GM12864 (cell line): ENCODE measurements at places on chromosomes 1 and 21.
A peak's percentile ranks its signal among the peaks of the same experiment; 100 is the strongest.

GRCh38 chr1:156705321-156705917 is at the start of gene CRABP2:
Gene CRABP2, minus strand, starts transcription at chr1:156705583. Its CDS starts 137 bp downstream, at chr1:156705446.
- DNase-seq: no peak

DNA sequence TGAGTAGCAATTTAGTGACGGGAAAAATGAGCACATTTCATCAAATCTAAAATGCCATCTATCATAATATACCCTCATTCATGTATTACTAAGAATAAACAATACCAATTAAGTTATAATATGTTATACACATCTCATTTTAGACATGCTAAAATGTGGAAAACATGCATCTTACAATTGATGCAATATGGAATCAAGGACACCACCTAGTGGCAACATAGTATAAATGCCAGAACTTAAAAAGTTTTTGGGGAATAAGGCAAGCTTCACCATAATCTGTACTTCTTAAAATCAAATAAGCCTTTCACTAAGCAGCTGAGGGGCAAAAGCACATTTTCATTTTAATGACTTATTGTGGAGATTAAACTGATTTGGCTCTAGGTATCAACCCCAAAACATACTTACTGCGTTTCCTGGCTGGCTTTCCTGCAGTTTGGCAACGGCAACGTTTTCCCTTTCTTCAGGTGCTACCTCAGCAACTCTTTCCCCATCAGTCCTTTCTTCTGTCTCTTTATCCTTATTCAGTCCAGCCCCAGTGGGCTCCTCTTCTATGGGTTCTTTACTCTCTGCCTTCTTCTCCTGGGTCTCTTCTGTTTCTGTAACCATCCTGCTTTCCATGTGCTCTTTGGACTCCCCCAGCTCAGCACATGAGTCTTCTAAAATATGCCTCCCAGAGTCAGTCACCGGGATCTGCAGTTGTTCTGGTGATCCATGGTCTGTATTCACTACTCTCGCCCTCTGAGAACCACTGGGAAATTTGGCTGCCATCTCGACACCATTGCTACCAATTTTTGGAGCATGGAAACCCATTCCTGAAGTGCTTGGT is 11.4 kb downstream of the SDE2 start:
- DNase-seq: no peak

DNA sequence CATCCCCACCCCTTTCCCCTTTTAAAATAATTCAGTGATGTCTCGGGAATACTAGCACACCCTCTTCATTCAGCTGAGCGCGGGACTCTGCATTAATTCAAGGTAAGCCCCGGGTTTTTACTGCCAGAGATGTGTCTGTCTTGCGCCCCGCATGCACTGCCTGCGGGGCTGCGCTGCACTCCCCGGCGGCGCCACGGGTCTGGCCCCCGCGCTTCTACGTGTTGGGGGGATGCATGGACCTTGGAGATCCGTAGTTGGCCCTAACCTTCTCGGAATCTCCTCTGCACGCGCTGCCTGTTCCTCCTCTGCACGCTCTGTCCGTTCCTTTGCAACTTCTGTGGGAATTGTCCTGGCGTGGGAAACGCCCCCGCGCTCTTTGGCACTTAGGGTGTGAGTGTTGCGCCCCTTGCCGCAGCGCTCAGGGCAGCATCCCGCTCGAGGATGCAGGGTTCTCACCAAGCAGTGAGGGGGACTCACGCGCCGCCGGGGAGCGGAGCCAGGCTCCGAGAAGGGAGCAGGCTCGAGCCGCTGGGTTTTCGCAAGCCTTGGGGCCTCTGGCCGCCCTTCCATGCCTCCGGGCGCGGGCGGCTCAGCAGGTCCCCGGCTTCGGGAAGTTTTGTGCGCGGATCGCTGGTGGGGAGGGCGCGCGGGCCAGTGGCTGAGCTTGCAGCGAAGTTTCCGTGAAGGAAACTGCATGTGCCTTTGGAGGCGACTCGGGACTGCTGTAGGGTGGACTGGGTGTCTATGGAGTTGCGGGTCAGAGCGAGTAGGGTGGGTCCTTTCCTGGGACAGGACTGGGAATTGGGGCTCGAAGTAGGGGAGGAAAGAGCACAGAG is 165.1 kb upstream of the CACNA1E start:
- DNase-seq: no peak

GRCh38 chr1:2044510-2045319 is 5.5 kb upstream of the PRKCZ start:
- DNase-seq: no peak

DNA sequence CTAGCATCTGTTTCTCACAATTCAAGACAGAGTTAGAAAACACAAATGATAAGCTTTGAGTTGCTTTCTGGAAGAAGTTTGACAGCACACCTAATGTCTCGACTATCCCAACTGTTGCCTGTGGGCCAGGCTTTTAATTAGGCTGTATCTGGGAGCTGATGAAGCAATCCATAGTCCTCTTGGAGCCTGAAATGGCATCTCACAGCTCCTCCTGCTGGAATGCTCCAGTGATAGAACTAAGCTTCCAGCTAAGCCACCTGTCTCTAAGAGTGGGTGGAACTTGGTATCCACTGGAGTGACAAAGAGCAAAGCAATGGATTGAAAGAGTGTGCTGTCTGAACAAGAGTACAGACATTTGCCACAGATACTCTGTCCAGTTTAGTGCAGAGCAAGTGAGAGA is 605.3 kb upstream of the NR5A2 start:
- no peak for DNase-seq

GRCh38 chr1:112027696-112028095 is 38.2 kb upstream of the KCND3 start:
- no peak for DNase-seq

GRCh38 chr21:29334717-29335428 is 36.2 kb downstream of the BACH1 start:
- no peak for DNase-seq

DNA sequence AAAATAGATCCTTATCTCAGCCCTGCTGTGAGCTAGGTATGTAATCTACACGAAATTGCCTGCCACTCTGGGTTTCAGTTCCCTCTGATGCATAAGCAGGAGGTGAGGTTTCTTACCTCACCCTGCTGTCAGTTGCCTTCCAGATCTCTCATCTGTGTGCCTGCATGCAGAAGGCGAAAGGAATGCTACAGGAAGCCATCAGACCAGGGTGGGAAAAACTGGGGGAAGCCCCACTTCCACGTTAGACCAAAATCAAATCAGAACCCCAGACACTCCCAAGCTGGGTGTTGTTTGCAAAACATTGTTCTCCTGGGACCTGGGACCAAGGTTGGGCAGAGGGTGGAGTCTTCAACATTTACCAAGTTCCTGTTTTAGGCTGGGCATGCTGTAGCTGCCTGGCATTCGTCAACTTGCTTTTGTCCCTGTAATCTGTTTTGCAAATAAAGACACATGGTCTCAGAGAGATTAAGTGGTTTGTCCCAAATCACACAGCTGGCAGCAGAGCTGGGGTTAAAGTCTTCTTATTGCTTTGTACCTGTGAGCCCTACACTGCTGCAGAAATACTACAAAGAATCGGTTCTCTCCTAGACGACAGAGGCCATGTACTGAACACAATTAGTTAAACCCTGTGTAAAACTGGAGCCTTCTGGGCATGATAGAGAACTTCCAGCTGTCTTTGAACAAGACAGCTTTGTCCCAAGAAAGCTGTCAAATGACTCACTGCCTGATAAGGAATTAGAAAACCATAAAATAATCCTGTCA is 389.7 kb upstream of the RUNX1 start:
- peak; percentile 29 for DNase-seq

- no peak for DNase-seq
Measured at GRCh38 chr1:200035397-200035955, 8.0 kb downstream of the NR5A2 start.

GRCh38 chr1:3827813-3828307 is 29.2 kb downstream of the CEP104 start:
- no peak for DNase-seq

- DNase-seq: no peak
Measured at GRCh38 chr1:41282679-41283317, 40.7 kb upstream of the SCMH1 start.

GRCh38 chr1:37725851-37726613 is 33.7 kb downstream of the CDCA8 start:
- DNase-seq: no peak

DNA sequence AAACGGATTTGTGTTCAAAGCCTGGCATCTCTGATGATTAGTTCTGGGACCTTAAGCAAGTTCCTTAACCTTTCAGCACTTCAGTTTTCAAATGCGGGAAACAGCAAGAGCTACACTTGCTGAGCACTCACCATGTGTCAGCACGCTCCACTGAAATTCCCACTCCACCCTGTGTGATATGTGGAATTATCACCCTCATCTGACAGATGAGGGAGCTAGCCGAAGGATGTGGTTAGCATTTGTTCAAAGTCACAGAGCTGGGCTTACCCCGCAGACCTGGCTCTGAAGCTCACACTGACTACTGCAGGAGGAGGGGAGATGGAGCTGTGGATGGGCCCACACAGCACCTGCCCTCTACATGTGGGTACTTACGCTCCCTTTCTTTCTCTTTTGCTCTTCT is 29.1 kb downstream of the IL12RB2 start:
- no peak for DNase-seq

DNA sequence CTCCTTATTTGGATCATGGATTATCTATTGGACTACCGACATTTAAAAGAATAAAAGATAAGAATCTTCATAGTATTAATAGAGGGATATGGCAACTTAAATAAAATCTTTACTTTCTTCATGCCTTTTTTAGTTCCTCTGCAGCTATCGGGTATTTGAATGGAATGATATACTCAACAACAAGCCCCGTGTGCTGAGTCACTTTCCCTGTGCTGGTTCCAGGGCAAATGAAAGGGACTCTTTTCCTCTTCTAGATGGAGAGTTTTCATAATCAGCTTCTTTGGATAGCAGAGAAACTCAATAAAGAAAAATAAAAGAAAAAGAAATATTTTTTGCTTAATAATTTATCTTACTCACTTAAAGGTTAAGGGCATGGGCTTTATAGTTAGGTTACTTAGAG is 213.7 kb downstream of the LRRC40 start:
- no peak for DNase-seq

GRCh38 chr1:107643766-107644165 is 321.2 kb downstream of the VAV3 start:
- DNase-seq: no peak

DNA sequence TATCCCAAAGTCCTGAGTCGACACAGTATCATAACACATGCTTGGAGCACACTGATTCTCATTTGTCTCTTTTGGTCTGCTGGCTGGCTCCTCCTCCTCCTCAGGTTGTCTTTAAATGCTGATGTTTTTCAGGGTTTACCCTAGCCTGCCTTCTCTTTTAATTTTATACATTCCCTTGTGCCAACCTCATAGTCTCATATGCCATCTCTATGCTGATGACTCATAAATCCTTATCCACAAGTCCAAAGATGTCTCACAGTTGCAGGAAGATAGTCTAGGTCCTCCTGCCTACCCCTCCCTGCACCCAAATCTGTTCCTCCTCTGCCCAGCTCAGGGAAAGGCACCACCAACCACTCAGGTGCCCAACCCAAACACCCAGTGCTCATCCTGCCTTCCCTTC is 108.3 kb downstream of the SIPA1L2 start:
- no peak for DNase-seq

- no peak for DNase-seq
Measured at GRCh38 chr1:187034501-187034900, 205.8 kb downstream of the PLA2G4A start.

DNA sequence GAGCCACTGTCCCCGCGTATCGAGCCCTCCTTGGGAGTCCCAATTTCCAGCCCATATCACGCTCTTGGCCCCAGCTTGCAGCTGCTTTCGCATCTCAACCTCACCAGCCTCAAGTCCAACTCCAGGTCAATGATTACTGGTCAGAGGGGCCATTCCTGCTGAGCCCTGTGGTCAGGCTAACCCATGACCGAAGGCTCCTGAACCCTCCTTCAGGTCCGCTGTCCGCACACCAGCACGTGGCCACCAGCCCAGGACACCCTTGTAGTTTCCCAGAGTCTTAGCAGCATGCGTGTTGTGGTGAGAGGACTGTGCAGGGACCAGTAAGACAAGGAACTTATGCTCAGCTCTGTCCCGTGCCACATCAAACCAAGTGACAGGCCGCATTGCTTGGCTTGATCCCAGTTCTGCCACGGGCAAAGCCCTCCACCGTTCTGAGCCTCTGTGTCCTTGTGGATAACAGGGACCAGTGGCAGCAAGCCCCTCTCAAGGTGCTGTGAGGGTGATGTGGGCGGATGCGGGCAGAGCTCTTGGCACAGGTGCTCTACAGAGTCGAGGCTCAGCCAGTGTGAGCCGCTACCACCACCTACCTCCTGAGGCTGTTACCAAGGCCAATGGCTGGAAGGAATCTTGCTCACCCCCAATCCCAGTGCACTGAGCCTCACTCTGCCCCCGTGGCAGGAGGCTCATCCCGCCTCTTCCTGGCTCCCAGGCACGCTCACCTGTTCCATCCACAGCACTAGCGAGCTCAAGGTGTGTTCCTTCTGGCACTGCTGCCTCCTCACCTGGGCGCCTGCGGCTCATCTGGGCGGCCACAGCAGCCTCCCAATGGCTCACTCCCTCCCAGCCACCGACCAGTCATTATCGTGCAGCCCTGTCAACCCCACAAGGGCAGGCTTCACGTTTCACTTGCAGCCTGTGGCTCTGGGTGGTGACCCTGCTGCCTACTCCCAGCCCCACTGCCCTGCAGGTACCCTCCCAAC is 20.4 kb downstream of the KRTAP10-1 start:
- no peak for DNase-seq

- DNase-seq: no peak
Measured at GRCh38 chr1:29703596-29704370, 467.5 kb downstream of the PTPRU start.

GRCh38 chr1:245363461-245364200 is 208.8 kb downstream of the KIF26B start:
- no peak for DNase-seq

DNA sequence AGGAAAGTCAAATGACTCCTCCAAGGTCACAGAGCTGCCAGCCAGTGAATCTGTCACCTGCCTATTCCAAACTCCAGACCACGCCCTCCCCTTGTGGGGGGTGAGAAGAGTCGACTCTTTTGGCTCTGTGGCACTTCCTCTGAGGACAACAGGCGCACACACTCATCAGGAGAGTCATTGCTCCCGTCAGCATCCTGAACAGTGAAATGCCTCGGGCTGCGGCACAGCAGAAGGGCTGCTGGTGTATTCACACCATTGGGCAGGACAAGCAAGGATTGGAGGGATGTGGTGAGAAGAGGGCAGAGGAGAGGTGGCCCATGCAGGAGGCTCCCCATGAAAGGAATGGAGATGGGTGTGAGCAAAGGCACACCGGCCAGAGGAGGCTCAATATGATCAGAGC is 239.0 kb downstream of the TOMM20 start:
- no peak for DNase-seq

DNA sequence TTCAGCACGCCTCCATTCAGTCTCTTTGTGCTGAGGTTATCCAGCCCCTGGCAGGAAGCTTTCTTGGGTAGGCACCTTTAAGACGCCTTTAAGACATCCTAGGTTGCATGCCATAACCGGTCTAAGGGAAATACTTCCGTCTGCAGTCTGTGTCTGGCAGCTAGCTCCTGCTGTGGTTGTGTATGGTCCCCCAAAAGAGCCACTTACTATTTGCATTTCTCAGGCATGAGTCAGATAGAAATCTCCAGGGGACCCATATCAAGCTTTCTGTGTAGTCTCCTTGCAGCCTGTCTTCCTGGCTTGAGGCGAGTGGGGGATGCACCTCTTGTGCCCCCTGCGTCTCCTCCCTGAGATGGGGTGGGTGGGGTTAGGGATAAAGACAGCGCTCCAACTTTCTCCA is 10.0 kb upstream of the RYR2 start:
- DNase-seq: no peak

GRCh38 chr1:9435153-9435636 is 104.1 kb upstream of the SLC25A33 start:
- DNase-seq: no peak

GRCh38 chr21:35548904-35549615 is 500.0 kb upstream of the RUNX1 start:
- DNase-seq: no peak
